ENCODE measurements at places on chromosomes 4 and X.

DNA sequence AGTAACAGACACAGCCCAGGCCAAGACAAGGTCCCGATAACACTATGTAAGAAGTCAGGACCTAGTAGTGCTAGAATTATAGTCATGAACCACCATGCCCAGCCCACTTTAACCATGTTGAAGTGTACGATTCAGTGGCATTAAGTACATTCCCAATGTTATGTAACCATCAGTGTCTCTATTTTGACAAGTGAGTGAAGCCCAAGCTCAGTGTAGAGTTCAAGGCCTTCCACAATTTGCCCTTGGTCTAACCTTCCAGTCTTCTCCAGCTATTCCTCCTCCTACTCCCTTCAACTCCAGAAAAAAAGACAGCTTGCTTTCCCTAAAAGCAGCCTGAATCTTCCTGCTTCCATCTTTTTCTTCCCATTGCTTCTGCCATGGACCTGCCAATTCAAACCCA lies 31.5 kb downstream of the LIAS start:
- no peak for DNase-seq

- DNase-seq, result no peak
Measured at GRCh38 chrX:63765712-63766111, 19.3 kb downstream of the ARHGEF9 start.

GRCh38 chr4:129322920-129323319 lies 227.0 kb downstream of the C4orf33 start:
- no peak for DNase-seq

- no peak for DNase-seq
Measured at GRCh38 chr4:13543032-13543838, 1.1 kb downstream of the NKX3-2 start.

DNA sequence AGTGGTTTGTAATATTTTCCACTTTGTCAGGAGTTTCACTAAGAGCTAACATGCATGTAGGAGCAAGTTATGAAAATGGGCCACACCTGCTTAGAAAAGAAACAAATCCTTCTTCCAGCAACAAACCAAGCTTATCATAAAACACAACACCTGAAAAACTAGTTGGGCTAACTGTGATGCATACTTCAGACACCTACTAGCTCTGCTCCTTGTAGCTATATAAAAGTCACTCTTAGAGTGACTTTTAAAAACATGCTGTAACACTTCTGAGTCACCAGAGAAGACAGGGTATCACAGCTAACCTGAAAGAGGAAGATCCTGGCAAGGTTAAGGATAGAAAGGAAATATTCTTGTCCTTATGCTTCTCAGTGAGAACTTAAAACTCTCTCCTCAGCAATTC lies 3.6 kb upstream of the SLAIN2 start:
- DNase-seq, result no peak

DNA sequence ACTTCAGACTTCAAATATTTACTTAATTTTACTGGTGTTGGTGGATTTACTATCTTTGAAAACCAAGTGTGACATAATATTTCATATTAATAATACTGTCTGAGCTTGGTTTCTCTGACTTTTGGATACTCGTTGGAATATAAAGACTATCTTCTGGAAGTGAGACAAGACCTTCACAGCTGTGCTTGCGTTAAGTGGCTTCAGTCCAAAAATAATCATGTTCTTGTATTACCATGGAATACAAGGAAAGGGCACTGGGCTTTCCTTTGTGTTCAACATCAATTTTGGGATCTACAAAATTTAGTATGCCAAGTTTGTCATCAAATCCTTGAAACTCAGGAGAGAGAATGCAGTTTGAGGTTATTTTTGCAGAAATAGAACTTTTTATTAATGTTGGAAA lies 712.4 kb upstream of the LCORL start:
- no peak for DNase-seq

DNA sequence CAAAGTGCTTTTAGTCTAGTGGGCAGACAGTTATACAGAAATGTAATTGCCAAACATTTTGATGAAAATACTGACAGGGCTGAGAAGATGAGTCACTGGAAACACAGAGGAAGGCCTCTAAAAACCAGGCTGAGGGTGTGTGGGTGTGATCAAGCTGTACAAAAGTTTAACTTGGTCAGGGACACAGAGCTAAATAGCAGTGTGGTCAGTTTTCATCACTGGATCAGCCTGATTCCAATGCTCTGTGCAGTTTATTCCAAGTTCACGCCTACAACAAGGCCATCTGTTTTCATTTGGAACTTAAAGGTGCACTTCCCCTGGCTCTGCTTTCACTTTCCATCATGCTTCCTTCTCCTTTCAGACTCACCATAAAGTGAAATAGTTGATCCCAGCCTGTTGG lies 10.6 kb downstream of the CENPVL3 start:
- no peak for DNase-seq

- DNase-seq, result no peak
Measured at GRCh38 chrX:82127228-82128123, 925.6 kb downstream of the SH3BGRL start.

DNA sequence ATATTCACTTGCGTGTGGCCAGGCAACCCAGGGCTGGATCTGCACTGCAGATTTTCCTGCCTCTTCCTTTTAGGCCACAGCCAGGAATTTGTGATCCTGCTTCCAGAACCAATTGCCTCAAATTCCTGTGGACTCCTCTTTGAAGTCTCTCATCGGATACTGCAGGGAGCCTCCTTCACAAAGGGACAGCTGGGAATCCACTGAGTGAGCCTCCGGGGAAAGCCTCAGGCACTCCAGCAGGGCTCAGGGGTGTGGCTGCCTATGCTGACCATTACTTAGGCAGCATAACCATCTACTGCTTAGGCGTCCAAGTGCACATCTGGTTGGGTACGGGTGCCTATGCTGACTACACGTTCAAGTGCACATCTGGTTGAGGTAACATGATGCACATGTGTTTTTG lies 321.5 kb downstream of the NLGN4X start:
- DNase-seq, result no peak

DNA sequence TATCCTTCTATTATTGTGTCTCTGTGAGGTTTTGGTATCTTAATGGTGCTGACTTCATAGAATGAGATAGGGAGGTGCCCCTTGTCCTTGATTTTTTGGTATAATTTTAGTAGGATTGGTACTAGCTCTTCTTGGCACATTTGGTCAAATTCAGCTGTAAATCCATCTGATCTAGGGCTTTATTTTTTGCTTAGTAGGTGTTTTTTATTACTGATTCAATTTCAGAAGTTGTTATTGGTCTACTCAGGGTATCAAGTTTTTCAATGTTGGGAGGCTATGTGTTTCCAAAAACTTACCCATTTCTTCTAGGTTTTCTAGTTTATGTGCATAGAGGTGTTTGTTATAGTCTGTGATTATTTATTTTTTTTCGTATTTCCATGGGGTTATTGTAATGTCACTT lies 103.3 kb downstream of the SH3BGRL start:
- DNase-seq, result no peak

DNA sequence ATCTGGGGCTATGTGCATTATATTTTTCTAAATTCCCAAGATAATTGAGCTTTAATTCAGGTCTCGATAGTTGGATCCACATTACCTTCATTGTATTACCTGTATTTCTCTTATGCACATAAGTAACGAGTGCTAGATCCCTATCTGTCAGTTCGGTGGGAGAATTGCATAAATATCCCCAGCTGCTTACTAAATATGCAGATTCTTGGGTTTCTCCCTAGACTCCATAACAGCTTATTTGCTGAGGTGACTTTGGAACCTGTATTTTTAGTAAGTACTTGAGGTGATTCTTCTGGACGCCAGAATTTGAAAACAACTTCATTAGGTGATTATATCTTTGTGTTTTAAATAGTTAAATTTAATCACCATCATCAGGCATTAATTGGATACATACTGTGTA lies 15.0 kb downstream of the UGT8 start:
- DNase-seq, result no peak

DNA sequence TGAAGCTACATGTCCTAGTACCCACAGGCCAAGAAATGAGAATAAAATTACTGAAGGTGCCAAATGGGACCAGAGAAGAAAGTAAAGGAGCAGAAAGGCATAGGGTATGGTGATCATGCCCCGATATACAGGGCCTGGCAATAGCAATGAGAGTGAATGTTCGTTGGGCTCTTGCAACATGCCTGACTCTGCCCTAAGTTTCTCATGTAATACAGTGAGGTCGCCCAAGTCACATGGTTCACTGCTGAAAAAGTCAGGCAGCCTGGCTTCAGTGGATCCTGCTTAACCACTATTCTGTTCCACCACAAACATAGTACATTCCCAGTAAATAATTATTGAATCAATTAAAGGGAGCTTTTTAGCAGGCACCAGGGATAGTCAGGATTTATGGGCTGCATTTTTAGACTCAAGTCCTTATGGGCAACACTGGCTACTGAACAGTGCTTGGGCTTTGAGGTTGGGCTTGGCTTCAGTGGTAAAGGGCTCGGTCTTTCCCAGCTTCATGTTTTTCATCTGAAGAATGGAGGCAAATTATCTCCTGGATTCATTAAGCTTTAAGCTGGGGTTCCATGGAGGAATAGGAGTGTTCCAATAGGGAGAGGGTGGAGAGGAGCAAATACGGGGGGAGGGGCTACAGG lies 67.1 kb upstream of the ZNF518B start:
- DNase-seq, result no peak

DNA sequence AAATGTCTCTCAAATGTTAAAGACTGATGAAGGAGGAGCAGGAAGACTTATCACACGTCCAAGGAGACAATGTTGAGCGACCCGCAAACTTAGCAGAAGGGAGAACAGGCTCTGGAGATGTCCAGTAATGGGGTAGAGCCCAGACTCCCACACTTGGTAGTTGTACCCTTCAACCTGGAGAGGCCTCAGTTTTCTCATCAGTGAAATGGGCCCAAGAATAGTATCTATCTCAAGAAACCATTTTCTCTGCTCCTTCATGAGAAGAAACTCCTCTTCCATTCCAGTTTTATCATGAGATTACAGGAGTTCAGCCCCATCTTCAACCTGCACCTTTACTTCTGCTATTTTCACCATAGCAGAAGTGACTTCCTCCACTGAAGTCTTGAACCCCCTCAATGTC lies 169.9 kb downstream of the DHRSX start:
- no peak for DNase-seq

GRCh38 chr4:2186133-2186864 lies 55.6 kb downstream of the HAUS3 start:
- DNase-seq, result no peak

GRCh38 chrX:139724626-139725025 lies 16.7 kb upstream of the MCF2 start:
- no peak for DNase-seq

- no peak for DNase-seq
Measured at GRCh38 chr4:114654592-114654991, 56.0 kb downstream of the UGT8 start.

DNA sequence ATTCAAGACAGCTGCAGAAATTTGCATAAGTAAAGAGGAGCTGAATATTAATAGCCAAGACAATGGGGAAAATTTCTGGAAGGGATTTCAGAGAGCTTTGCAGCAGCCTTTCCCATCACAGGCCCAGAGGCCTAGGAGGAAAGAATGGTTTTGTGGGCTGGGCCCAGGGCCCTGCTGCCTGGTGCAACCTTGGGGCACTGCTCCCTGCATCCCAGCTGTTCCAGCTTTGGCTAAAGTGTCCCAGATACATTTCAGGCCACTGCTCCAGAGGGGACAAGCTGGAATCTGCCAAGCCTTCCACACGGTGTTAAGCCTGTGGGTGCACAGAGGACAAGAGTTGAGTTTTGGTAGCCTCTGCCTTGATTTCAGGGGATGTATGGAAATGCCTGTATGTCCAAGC lies 185.6 kb upstream of the SFRP2 start:
- DNase-seq, result no peak

- DNase-seq, result no peak
Measured at GRCh38 chr4:111556851-111557250, 588.4 kb upstream of the FAM241A start.

GRCh38 chr4:41696131-41696530 lies 52.4 kb downstream of the PHOX2B start:
- no peak for DNase-seq

DNA sequence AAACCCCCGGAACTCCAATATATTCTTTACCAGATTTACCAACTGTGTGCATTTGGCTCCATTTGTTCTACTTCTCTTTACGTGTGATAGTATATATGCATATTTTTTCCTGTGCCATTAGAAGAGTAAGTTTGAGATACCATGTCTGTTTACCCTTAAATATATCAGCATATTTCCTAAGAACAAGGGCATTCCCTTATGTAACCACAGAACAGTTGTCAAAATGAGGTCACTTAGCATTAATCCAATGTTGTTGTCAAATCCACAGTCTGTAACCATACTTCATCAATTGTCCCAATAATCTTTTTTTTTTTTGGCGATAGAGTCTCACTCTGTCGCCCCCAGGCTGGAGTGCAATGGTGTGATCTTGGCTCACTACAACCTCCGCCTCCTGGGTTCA lies 55.2 kb downstream of the TBC1D14 start:
- no peak for DNase-seq

DNA sequence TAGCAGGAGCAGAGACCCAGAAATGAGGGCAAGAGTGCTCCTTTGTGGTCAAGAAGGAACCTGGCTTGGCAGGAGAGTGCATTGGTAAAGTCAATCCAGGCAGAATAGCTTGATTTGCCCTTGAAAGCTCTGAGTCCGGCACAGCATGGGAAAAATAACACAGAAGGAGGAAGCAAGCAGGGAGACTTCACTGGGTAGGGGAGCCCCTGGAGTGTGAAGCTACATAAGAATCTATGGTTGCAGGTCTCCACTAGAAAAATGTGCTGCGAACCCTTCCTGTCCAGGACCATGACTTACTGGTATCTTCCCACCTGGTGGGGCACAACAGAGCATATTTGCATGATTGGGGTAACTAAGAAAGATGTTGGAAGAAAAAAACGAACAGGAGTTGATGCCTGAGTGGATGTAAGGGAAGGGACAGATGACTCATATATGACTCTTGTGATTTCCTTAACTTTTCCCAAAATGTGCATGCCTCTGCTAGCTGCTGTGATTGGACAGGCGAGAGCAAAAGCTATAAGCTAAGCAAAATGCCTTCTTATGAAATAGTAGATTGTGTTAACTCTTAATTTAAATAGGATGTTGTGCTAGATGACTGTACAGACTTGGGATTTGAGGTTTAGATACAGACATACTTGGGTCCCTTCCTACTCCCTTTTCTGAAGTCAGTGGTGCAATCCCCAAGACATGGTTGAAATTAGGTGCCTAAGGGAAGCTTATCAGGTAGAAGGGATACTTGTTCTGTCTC lies 3.3 kb downstream of the IL13RA1 start:
- DNase-seq, result no peak

All from stimulated activated CD8-positive, alpha-beta memory T cell treated with anti-CD3 and anti-CD28 coated beads, Interleukin-15, amount 100 ng/mL, for 4 hours (primary cell).